ENCODE measurements at places on chromosomes 5 and 9.
A peak's percentile ranks its signal among the peaks of the same experiment; 100 is the strongest.

DNA sequence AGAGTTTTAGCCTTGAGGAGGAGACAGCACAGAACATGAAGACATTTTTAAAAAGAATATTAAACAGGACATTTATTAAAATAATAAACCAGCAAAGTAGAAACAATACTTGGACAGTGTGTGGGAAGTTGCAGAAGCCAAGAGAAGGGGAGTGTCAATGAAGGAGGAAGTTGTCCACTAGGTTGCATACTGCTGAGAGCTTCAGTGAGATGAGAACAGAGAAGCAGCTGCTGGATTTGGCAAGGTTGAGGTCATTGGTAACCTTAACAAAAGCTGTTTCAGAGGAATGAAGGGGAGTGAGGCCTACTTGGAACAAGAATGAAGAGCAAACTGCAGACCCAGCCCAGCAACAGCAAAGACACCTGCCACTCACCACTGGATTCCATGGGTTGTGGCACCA lies 11.4 kb downstream of the BHMT start:
- no peak for DNase-seq

GRCh38 chr9:15670894-15671293 lies 118.1 kb downstream of the CCDC171 start:
- no peak for DNase-seq

DNA sequence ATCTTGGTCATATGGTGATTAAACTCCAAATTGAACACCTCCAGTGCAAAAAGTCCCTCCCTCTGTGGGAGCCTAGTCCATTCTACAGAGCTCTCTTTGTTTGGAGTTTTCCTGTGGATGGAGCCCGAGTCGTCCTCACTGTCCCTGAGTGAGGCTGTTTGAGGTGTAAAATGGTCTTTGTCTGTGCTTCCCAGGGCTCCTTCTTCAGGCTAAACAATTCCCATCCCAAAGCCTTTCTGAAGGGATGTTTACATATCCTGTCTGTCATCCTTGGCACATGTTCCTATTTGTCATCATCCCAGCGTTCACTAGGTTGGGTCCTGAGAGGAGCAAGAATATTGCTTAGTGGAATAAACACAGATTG lies 68.9 kb downstream of the COL27A1 start:
- DNase-seq, result peak; percentile 19

GRCh38 chr9:95506678-95507463 lies 9.9 kb downstream of the PTCH1 start:
- DNase-seq, result peak; percentile 83

GRCh38 chr5:175521313-175521833 lies 43.0 kb downstream of the SFXN1 start:
- no peak for DNase-seq

DNA sequence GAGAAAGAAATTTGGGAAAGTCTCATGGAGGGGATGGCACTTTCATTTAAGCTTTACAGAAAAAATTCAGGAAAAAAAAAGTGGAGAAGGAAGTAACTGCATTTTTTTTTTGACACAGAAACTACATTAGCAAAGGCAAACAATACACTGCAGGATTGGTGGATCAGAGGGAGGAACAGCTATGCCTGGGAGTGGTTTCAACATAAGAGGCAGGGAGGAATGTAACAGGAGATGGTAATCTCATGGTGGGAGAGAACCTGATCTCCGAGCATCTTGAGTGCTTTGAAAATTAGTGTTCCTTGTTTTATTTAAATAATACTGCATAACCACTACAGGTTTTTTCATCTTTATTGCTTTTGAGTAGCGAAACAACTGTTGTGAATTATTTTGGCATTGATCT lies 249.4 kb downstream of the FAM170A start:
- DNase-seq, result peak; percentile 43

Measured in adipocyte (in vitro differentiated cells).